ENCODE measurements at places on chromosomes 1 and 21. TPM values are rescaled to one million over a fixed set of nuclear protein-coding genes. Genes with fewer than 3 reads are reported as not detected.

Gene SNRPE
- 141 TPM for total RNA-seq

Gene S100A2
- 1.1 TPM for total RNA-seq

Gene TTC24
- not detected for total RNA-seq

Gene FAM72B
- total RNA-seq: 1.9 TPM

Gene PTAFR
- total RNA-seq: 1.9 TPM

Gene SSX2IP
- 4.2 TPM for total RNA-seq

Gene AGT
- 18.2 TPM for total RNA-seq

GRCh38 chr1:230163719-230164118 is 96.7 kb downstream of the GALNT2 start:
- peaks cover 2% of the 10 kb centered on the region for H3K4me1 ChIP-seq
- DNase-seq: no peak
- no peak overlapping the region for H3K27ac ChIP-seq
- H3K27me3 ChIP-seq: no peaks in the 10 kb centered on the region

- DNase-seq: peak; percentile 93
- peaks cover 39% of the 10 kb centered on the region for H3K4me1 ChIP-seq
- H3K27ac ChIP-seq: peak overlapping the region; percentile 73
- H3K27me3 ChIP-seq: no peaks in the 10 kb centered on the region
These were observed 12.9 kb downstream of the PI4KB start for GRCh38 chr1:151314137-151314875.

DNA sequence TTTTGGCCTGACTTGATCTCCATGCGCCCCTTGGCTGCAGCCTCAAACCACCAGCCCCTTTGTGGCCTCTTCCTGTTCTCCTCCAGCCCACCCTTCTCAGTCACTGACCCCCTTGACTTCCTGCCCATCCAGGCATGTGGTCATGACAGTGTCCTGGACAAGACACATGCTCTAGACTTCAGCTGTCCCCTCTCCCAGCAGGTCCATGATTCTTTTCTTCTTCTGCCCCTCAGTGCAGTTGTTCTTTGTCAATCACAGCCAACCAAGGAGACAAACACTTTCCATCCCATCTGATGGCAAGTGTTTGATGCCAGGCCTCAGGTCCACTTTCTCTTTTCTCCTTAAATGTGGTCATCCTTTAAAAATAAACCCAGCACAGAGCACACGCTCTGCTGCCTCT is 49.7 kb downstream of the SYT6 start:
- H3K4me3 ChIP-seq: no peak overlapping the region
- no peak for DNase-seq
- H3K4me1 ChIP-seq: no peaks in the 10 kb centered on the region
- no peaks in the 10 kb centered on the region for H3K27me3 ChIP-seq
- no peak overlapping the region for H3K27ac ChIP-seq

GRCh38 chr1:150572918-150573647 is 6.3 kb downstream of the MCL1 start:
- peaks cover 60% of the 10 kb centered on the region for H3K4me1 ChIP-seq
- H3K4me3 ChIP-seq: peak overlapping the region; percentile 6
- DNase-seq: no peak

DNA sequence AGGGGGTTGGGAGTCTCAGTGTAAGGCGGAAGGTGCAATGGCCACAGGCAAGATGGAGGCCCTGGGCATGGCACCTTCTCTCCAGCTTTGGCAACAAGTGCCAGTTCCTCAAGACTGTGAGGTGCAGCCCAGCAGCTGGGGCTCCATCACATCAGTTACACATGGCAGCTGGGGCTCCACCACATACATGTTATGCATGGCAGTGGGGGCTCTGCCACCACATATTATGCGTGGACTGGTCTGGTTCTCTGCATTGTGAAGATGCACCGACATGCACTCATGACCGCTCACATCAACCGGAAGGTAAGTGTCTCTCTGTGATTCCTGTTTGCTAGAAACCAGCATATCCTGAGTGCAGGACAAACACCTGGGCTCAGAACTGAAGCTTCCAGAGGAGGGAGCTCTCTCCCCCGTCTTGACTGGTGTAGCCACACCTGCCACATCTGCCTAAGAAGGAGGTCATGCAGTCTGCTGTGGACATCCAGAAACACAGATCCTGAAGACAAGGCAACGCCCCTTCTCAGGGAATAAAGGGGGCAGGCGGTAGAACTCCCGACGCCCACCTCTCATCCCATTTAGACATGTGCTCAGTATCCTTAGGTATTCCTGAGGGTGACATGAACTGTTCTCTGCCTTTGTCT is 104.1 kb upstream of the TMPRSS2 start:
- H3K4me3 ChIP-seq: no peak overlapping the region
- peaks cover 5% of the 10 kb centered on the region for H3K27me3 ChIP-seq
- H3K36me3 ChIP-seq: no peaks in the 10 kb centered on the region

- H3K4me1 ChIP-seq: peaks cover 15% of the 10 kb centered on the region
- no peak for DNase-seq
- H3K4me3 ChIP-seq: no peak overlapping the region
- no peaks in the 10 kb centered on the region for H3K27me3 ChIP-seq
- no peak overlapping the region for H3K27ac ChIP-seq
- peaks cover 6% of the 10 kb centered on the region for H3K36me3 ChIP-seq
These were observed 15.2 kb upstream of the PGD start for GRCh38 chr1:10383630-10384029.

GRCh38 chr1:186708694-186709097 is 28.5 kb upstream of the PTGS2 start:
- H3K4me1 ChIP-seq: no peaks in the 10 kb centered on the region
- no peaks in the 10 kb centered on the region for H3K36me3 ChIP-seq
- DNase-seq: no peak
- H3K27me3 ChIP-seq: no peaks in the 10 kb centered on the region

DNA sequence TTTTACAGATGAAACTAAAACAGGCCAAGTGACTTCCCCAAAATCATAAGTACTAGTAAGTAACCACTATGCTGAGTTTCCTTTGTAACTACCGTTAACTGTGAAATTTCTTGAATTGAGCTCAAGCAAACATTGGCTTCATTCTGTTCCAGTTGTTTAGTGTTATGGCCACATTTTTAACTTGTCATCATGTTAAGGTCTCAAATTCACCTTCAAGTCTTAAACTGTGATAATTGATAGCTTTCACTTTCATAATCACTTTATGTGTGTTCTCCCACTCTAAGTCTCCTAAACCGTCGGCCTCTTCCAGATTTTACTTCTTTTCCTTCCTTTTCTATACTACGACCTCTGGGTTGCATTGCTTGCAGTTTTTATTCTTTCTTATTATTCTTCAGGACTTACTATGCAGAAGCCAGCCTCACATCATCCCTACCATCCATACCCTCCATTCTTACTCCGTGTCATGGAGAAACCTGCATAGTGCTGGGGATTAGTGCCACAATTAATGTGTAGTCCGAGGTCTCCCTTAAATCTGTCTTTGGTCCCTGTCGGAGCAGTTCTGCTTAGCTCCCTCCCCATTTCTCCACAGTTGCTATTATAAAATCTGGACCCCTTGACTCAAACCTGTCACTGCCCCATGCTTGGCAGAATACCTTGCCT is 5.8 kb downstream of the KIF1B start:
- DNase-seq: no peak
- no peaks in the 10 kb centered on the region for H3K27me3 ChIP-seq
- no peaks in the 10 kb centered on the region for H3K36me3 ChIP-seq
- peak overlapping the region; percentile 27 for H3K27ac ChIP-seq
- no peak overlapping the region for H3K4me3 ChIP-seq
- peaks cover 58% of the 10 kb centered on the region for H3K4me1 ChIP-seq

DNA sequence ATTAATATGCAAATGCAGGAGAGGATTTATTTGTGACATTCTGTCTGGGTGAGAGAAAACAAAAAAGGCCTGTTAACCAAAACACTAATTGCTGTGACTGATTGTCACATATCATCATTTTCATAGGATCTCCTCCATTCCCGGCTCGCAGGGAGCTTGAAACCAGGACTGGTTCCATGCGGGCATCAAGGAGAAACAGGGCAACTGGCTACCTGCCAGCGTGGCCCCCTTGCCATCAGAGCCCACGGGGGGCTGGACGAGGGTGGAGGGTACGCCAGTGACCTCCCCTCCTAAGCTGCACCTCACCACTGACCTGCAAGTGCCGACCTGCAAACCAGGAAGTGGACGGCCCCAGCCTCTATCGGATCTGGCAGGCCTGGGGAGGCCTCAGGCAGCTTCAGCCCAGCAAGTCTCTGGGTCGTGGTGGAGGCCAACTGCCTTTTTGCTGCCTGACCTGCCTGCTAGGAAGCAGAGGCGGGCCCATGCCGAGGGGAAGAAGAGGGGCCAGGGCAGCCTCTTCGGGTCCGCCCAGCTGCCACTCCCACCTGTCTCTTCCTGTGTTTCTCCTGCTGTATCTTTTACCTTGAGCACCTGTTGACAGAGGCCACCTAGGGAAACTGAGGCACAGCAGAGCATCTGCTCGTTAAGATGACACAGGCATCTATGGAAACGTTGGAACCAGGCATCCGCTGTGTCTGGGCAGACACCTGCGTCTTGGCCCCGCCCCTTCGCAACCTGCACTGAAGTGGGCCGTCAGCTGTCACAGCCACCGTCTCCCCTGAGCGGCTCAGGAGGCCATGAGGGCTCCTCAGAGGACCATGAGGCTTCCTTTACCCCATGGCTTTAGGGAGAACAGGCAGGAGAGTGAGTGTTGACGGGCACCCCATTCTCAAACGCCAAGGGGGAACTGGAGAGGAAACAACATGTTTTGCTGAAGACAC is 74.8 kb downstream of the CASZ1 start:
- DNase-seq: no peak
- no peak overlapping the region for H3K27ac ChIP-seq
- no peaks in the 10 kb centered on the region for H3K4me1 ChIP-seq
- no peak overlapping the region for H3K4me3 ChIP-seq
- H3K36me3 ChIP-seq: no peaks in the 10 kb centered on the region

- peaks cover 13% of the 10 kb centered on the region for H3K4me1 ChIP-seq
- no peak overlapping the region for H3K4me3 ChIP-seq
- H3K27ac ChIP-seq: no peak overlapping the region
- DNase-seq: no peak
These were observed 15.3 kb upstream of the RGS8 start for GRCh38 chr1:182699393-182700350.

GRCh38 chr1:117321680-117322609 is 45.3 kb upstream of the MAN1A2 start:
- H3K4me1 ChIP-seq: no peaks in the 10 kb centered on the region
- no peak for DNase-seq
- H3K36me3 ChIP-seq: no peaks in the 10 kb centered on the region
- H3K27me3 ChIP-seq: no peaks in the 10 kb centered on the region

- no peak overlapping the region for H3K4me3 ChIP-seq
- H3K27me3 ChIP-seq: no peaks in the 10 kb centered on the region
These were observed 91.5 kb upstream of the ETS2 start for GRCh38 chr21:38714039-38714817.

- no peak for DNase-seq
- no peaks in the 10 kb centered on the region for H3K4me1 ChIP-seq
- no peaks in the 10 kb centered on the region for H3K27me3 ChIP-seq
- H3K27ac ChIP-seq: no peak overlapping the region
- no peak overlapping the region for H3K4me3 ChIP-seq
These were observed 147.7 kb downstream of the DMRTA2 start for GRCh38 chr1:50275566-50275965.

DNA sequence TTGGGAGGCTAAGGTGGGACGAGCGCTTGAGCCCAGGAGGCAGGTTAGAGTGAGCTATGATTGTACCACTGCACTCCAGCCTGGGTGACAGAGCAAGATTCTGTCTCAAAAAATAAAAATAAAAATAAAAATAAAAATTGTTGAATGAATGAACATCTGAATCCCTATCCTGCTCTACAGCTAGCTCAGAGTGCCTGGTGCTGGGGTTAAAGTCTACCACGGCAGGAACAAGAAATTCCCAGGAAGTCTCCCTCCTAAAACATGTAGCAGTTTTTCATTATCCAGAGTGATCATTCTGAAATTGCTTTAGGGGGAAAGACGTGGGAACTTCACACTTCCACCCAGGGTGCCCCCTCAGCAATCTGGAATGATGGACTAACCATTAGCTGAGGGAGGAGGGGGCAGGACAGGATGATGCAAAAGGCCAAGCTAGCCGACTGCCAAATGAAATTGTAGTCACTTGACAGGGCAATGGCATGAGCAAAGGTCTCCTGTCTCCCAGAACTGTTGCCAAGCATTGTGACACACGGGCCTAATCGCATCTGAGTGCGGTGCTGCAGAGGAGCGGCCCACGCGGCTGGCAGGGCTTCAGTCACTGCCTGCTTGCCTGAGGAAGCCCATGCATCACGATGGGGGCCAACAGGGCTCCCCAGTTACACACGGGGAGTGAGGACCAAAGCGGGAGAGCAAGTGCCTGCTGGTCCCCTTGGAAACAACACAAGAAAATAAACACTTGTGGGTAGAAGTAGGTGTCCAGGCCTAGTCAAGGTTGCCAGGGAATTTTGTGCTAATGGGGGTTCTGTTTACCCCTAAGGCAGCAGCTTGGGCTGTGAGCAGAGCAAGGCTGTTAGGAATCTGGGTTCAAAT is 85.7 kb downstream of the NENF start:
- H3K4me1 ChIP-seq: peaks cover 4% of the 10 kb centered on the region
- H3K36me3 ChIP-seq: no peaks in the 10 kb centered on the region
- H3K27ac ChIP-seq: no peak overlapping the region
- H3K27me3 ChIP-seq: peaks cover 26% of the 10 kb centered on the region
- DNase-seq: peak; percentile 47

DNA sequence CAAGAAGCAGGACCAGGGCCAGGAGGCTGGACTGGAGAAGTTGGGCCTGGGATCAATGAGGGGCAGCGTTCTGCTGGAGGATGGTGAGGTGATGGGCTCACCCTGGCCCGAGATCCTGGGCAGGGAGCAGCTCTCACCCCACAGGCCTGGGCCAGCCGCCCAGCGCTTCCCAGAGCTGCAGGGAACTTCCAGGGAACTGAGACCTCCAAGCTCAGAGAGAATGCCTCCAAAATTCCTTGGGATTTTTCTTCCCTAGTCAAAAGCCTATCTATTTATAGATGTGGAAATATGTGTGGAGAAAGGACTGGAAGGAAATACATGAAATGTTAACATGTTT is 121.2 kb downstream of the SPSB1 start:
- peaks cover 18% of the 10 kb centered on the region for H3K4me1 ChIP-seq
- no peak overlapping the region for H3K4me3 ChIP-seq
- DNase-seq: no peak
- H3K27me3 ChIP-seq: no peaks in the 10 kb centered on the region
- H3K36me3 ChIP-seq: no peaks in the 10 kb centered on the region

DNA sequence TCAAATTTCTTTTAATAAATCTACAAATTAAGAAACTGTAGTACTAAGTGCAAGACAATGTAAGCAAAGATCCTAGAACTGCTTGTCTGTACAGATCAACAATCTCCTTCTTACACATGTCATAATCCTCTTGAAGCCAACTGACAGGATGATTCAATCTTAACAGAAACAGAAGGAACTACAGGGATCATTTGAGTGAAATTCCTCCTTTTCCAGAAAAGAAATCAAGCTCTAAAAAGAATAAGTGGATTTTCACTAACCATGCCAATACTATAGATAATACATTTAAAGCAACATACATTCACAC is 53.2 kb downstream of the RAB3GAP2 start:
- no peak overlapping the region for H3K4me3 ChIP-seq
- peaks cover 18% of the 10 kb centered on the region for H3K4me1 ChIP-seq
- no peak for DNase-seq
- H3K36me3 ChIP-seq: no peaks in the 10 kb centered on the region
- H3K27me3 ChIP-seq: no peaks in the 10 kb centered on the region

- no peaks in the 10 kb centered on the region for H3K36me3 ChIP-seq
- no peak overlapping the region for H3K4me3 ChIP-seq
- H3K27me3 ChIP-seq: peaks cover 6% of the 10 kb centered on the region
- H3K27ac ChIP-seq: no peak overlapping the region
These were observed 33.3 kb upstream of the FAM3B start for GRCh38 chr21:41283211-41283818.

All from adrenal gland (tissue), 19 donors.